Heart right ventricle (tissue), 16 donors: ENCODE measurements at places on chromosomes 5 and 9.

DNA sequence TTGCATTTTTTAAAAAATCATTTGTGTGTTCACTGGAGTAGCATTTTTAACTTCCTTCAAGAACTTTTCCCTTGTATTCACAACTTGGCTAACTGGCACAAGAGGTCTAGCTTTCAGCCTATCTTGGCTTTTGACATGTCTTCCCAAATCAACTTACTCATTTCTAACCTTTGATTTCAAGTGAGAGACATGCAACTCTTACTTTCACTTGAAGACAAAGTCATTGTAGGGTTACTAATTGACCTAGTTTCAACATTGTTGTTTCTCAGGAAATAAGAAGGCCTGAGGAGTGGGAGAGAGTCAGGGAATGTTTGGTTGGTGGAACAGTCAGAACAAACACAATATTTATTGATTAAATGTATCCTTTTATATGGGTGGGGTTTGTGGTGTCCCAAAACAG, 95.0 kb upstream of the C9orf72 start:
- DNase-seq = no peak

- no peak for DNase-seq
Observed at GRCh38 chr9:121640491-121641223, 10.8 kb upstream of the DAB2IP start.

- no peak for DNase-seq
Observed at GRCh38 chr9:118536153-118536552, 832.0 kb downstream of the TLR4 start.

DNA sequence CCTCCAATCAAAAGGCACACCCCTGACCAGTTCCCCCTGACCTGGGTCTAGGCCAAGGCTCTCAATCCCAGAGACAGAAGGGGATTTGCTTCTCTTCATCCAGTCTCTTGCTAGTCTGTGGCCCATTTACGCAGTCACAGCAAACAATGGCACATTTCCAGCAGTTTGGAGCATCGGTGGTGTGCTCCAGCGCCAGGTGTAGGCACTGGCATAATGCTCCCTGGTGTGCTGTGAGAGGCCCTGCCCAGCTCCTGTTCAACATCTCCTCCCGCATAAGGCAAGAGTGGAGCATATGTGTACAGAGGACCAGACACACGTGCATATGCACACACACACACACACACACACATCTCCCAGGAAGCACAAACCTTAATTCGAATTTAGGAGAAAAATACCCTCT, 79.5 kb upstream of the ERCC6L2 start:
- DNase-seq = no peak

GRCh38 chr5:164359260-164360255, 854.1 kb downstream of the MAT2B start:
- DNase-seq = no peak

GRCh38 chr5:121745407-121745806, 106.3 kb upstream of the FTMT start:
- DNase-seq = no peak

DNA sequence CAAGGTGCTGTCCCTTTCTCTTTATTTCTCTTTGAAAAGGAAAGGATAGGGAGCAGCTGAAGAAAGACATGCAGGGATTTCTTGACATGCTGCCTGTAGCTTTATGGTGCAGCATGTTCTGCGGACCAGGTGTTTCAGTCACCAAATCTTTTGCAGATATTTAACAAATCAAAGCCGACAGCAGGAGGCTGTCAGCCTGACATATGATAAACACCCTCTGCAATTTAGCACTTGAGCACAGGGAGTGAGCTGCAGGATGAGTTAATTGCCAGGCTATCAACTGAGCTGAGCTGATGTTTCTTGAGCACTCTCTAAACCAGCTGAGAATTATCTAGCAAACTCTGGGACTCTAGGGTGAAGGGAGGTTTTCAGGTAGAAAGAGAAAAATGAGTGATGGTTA, 212.8 kb upstream of the ATP10B start:
- DNase-seq = no peak

- peak; percentile 59 for DNase-seq
Observed at GRCh38 chr9:81372628-81373191, 316.6 kb downstream of the TLE1 start.

- DNase-seq = peak; percentile 59
Observed at GRCh38 chr9:132409828-132410528, at the start of gene CFAP77. CFAP77 (plus strand) TSS chr9:132410211; CDS start chr9:132410272, 61 bp downstream.

- DNase-seq = no peak
Observed at GRCh38 chr9:2338777-2339365, 282.7 kb upstream of the VLDLR start.

DNA sequence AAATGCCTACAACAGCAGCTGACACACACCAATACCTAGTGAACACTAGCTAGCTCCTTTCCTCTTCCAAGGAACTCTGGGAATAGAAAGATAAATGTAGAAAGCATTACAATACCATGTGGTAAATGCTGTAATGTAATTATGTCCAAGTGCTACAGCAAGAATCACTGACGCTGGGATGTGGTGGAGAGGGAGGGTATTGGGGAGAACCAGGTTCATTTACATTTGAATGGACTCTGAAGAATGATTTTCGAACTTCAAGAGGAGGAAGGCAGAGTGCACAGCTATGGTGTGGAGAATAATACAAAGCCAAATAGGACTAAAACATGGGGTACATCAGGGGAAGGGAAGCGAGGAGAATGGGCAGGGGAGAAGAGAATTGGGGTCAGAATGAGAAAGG, 158.0 kb downstream of the CDK5RAP2 start:
- DNase-seq = no peak

DNA sequence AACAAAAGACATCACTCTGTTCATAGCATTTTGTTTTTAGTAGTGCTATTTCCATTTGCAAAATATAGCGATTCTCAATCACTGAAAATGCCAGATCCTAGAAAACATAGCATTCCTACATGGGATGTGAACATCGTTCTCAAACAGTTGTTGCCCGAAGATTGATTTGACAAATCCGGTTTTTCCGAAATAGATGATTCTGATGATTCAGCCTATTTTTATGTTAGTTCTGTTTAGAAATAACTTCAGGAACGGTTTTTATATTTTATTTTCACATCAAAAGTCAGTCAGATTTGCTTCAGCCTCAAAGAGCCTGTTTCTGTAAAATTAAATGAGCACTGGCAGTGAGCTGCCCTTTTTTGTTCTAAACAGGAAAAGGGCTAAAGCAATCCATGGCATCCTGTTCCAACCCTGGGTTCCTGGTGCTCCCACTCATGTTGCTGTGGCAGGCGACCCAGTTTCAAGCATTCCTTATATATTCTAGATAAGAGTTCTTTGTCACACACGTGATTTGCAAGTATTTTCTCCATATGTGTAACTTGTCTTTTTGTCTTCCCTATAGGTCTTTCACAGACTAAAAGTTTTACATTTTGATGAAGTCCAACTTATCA, 14.2 kb upstream of the PSIP1 start:
- DNase-seq = no peak

DNA sequence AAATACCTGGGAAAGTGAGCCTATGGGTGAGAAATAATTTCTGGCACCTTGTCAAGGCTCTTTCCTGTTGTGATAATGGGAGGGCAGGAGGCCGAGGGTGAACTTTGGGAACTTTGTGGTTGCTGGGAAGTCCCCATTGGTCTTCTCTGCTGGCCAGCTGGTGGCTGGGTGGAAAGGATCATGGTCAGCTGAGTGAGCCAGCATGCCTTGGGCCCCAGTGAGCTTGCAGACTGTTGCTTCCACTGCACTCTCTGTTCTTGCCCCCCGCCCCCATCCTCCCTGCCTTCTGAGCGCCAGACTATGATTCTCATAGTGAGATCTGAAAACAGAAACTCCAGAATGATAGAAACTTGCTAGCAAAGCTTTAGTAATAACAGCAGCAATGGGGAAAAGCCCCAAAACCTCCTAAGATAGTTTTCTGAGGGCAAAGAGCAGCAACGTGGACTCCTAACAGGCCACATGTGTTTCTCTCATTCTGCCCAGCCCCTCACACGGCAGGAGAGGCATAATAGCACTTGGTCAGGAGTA, 139.2 kb upstream of the SMARCA2 start:
- DNase-seq = no peak

GRCh38 chr5:89580976-89581375, 698.0 kb upstream of the MEF2C start:
- DNase-seq = no peak

DNA sequence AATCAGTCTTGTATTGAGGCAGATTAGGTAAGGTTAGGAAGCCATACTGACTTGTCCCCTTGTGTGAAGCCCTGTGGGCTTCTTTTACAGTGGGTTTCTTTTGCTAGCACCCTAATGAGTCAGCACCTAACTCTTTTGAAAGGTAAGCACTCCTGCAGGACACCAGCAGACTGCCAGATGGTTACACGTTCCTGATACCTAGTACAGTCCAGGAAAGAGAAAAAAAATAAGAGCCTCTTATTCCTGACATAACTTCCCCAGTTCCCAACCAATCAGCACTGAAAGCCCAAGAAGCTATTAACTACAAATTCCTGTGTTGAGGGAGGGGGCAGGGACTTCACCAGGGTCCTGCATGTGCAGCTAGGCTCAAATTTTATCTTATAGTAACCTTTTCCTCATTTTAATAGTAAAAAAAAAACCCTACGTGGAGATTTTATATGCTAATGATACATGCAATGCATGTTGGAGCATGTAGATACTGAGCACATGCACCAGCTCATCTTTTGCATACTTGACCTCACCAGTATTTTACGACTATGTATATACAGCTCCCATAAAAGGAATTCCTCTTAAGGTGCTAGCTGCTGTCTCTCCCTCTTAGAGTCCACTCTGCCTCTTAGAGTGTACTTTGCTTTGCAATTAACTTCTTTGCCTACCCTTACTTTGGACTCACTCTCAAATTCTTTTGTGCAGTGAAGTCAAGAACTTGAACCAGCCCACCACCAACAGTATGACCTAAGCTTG, 84.7 kb upstream of the RORB start:
- no peak for DNase-seq

- no peak for DNase-seq
Observed at GRCh38 chr5:60916646-60917045, 28.2 kb downstream of the ERCC8 start.

DNA sequence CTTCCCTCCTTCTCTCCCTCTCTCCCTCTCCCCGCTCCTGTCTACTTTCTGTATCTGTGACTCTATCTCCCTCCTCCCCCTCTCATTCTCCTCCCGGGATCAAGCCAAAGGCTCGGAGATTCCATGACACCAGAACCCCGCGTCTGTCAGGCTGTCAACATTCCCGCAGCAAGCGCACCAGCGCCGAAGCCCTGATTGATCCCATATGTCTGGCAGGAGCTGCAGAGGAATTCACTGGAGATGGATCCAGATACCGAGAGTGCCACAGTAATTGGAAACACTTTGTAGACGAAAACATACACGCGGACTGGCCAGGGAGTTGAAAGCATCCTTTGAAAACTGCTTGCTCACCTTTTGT, 300 bp upstream of the SVEP1 start:
- peak; percentile 27 for DNase-seq

DNA sequence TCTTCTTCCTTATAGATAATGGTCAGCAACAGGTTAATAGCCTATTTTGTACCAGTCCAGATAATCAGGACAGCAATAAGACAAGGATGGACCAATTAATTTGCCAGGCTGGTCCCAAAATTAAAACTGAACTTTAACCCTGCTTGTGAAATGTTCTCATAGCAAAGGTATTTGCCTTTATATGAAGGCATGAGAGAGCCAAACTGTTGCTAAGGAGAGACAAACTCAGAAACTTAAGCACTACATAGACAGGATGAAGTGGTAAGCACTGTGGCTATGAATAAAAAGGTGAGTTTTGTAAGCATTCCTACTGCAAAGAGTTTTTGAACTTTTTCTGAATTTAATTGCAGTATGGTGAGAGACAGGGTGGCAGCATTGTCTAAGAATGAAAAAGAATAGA, 174.7 kb upstream of the PPP1R2B start:
- DNase-seq = no peak

DNA sequence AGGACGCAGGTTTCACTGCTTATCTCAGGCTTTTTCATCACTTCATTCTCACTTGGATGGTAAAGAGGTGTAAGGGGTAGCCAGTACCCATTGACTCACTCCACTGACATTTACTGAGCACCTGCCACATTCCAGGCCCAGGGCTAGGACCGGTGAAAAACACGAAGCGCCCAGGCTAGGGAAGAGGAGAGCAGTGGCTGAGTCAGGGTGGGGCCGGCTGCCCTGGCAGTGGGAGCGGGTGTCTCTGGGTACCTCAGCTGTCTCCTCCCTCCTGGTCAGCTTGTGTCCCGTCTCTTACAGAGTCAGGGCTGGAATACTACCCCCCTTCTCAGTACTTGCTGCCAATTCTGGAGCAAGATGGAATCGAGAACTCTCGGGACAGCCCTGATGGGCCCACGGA, 22.2 kb downstream of the LRSAM1 start:
- no peak for DNase-seq

DNA sequence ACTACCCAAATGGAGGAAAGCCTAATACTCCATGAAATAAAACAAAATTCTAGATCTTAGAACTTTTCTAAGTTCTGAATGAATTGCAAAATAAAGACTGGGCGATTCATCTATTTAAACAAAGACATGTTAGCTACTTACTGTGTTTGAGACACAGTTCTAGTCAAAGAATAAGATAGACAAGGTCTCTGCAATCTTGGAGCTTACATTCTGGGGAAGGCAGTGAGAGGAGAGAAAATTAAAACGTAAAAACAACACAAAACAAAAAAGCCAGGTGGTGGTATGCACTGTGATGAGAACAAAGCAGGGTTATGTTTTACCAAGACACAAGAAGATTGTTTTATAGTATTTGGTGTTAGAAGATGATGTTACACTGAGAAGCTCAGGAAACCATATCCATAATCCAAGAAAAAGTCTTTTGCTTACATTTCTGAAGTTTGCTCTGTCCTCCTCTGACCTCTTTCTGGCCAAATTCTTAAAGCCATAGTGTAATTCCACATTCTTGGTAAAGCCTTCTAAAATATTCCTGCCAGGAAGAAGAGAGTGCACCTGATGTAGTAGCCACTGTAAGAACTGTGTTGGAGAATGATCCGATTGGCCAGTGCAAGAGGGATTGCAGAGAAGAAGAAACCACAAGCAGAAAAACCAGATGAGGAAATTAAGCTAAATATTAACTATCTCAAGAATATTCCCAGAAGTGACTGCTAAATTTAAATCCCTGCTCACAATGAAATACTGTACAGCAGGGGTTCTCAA, 218.4 kb downstream of the PCSK1 start:
- DNase-seq = no peak

GRCh38 chr9:105439428-105439827, 8.4 kb upstream of the FSD1L start:
- DNase-seq = peak; percentile 38

GRCh38 chr9:107850653-107851052, 361.1 kb upstream of the KLF4 start:
- DNase-seq = no peak
